Forelimb muscle (tissue), 1 donor: ENCODE measurements at places on chromosomes 2 and 18.

DNA sequence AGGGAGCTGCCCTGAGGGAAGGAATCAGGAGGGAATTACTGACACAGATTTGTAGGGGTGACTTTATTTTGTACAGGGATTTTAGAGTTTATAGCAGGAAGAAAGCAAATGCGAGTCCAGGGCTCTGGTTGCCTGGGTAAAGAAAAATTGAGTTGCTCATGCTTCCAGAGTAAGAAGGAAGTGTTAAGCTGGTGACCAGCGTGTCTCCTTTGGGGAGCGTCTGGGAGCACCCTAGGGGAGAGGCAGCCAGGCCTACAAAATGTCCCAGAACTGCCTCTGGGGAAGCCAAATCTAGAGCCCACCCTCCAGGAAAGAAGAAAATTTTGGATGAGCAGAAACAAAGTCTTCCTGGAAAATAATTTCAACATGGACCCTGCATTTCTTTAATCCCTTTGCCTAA lies 147.0 kb downstream of the VAPA start:
- no peak for DNase-seq

GRCh38 chr2:85635636-85636035 lies 19.6 kb downstream of the USP39 start:
- DNase-seq, result no peak

- no peak for DNase-seq
Observed at GRCh38 chr2:231227310-231228162, 29.1 kb downstream of the ARMC9 start.

- no peak for DNase-seq
Observed at GRCh38 chr18:26502823-26503222, 45.5 kb downstream of the KCTD1 start.

DNA sequence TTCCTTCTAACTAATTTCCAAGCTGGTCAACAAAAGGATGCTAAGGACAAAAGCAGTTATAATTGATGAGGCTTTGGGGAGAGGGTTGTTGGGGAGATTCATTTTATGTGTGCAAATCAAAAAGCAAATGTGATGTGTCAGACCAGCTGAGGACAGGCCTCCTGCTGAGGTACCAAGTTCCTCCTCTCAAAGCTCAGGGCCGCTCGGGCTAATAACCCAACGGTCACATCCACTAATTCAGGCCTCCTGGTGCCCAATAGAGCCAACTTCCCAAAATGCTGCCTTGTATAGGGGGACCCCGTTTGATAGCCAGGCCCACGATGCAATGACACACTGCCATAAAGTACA lies 88.6 kb upstream of the RTN4 start:
- no peak for DNase-seq

DNA sequence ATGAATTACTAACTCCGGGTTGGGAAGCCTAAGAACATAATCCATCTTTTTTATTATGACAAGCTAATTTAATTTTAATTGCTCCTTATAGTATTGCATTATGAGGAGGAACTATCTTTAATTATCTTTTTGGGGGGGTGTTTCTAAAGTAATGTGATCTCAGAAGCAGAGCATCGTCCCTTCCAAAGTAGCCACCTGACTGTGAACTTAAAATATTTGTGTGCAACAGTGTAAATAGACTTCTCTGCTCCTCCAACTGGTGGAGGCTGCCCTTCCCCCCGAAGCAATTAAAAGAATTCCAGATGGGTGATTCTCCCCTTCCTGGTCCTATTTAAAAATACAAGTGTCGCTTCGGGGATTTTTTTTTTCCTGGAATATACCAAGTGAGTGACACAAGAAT lies 55.7 kb downstream of the TCF7L1 start:
- DNase-seq, result no peak

DNA sequence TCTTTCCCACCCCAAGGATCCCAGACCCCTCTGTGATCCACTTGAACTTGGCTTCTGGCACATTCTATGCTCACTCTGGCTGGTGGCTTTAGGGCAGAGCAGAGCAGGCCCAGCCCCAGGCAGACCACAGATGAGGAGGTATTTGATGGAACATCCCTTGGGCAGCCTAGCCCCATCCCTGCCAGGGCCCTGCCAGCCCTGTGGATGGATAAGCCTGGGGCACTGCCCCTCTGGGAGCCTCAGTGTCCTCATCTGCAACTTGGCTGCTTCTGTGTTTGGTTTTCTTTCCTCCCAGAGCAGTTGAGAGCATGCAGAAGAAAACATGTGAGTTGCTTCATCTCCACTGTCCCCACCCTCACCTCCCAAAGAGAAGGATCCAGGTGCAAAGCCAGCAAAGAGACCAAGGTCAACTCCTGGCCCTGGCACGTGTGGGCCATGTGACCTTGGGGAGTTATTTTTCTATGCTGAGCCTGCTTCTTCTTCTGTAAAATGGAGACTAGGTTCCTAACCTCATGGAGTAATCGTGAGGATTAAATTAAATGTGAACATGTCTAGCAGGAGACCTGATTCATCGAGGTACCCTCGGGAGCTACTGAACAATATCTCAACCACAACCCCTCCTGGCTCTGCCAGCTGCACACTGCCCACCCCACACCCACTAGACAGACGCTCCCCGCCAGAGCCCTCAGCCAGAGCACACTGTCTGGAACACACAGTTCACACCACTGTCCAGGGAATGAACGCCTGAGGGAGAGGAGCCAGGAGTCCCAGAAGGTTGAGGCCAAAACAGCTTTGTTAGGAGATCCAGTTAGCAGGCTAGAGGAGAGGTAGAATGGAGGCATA lies 14.6 kb upstream of the TNS1 start:
- DNase-seq, result no peak

DNA sequence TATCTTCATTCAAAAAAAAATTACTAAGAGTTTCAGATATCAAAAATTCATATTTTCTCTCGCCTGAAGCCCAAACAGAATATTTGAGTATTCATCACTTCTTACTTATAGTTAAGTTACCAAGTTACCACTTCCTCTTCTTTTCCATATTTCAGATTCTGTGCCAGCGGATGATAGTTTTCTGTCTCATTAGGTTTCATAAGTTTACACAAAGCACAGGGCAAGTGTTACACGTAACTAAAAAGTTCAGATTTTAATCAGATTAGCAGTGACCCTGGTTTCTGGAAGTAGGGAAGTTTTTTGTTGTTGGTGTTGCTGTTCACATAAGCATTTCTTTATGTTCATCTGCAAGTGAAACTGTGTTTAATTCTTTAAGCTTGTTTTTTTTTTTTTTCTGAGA lies 10.2 kb downstream of the AFTPH start:
- no peak for DNase-seq

DNA sequence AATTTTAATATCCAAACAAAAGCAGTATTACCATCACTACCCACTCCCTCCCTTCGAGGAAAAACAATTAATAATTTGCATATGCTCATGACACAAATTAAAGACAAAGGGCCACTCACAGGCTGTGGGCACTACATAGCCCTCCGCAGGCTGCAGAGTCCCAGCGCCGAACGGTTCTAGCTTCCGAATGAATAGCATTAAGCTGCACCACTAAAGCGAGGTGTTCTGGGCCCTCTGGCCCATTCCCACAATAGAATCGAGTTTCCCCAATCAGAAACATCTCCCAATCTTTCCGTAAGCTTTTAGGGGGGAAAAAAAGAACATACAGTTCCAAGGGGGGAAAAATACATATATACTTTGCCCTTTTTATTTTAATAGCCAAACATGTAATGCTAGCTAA lies 14.5 kb upstream of the SIX3 start:
- no peak for DNase-seq

GRCh38 chr2:26650713-26651469 lies 9.7 kb upstream of the CIB4 start:
- no peak for DNase-seq

DNA sequence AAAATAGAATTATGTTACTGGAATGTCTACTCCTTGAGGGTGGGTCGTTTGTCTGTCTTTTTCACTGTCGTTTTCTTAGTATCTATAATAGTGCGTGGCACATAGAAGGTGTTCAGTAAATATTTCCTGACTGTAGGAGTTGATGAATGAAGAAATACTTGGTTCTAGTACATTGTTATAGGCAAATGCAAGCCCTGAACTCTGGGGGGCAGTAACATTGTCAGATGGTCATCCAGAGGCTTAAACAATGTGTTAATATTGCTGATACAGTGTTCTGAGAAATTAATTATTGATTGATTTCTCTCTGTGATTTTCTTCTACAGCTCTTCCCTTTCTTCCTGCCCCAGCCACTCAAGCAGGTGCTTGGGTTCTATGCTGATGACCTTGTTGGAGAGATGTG lies 24.4 kb upstream of the THOC1 start:
- DNase-seq, result no peak

DNA sequence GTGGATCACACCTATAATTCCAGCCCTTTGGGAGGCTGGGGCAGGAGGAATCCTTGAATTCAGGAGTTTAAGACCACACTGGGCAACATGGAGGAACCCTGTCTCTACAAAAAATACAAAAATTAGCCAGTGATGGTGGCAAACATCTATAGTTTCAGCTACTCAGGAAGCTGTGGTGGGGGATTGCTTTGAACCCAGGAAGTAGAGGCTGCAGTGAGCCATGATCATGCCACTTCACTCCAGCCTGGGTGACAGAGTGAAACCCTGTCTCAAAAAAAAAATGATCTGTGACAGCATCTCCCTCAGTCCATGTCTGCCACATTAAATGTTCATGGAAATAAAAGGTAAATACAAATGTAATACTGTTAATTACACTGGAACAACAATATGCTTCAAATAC lies 121.4 kb upstream of the COL5A2 start:
- DNase-seq, result no peak

- DNase-seq, result no peak
Observed at GRCh38 chr2:174442546-174443510, 44.0 kb downstream of the GPR155 start.

DNA sequence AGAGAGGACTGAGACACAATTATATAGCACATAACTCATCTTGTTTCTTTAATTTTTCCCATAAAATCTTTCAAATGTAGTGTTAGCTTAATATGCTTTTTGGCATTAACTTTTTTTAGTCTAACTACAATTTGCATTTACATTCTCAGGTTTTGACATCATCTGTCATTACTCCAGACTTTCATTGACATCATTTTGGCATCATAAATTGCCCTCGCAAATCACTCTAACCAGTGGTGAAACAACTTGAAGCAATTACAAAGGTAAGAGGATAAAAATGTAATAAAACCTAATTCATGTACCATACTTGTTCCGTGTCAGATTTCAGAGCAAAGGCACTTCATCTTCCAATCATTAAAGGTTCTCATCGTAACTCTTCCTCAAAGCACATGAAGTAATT lies 41.4 kb downstream of the RFX8 start:
- DNase-seq, result no peak

- DNase-seq, result no peak
Observed at GRCh38 chr2:119256582-119256921, 32.9 kb downstream of the STEAP3 start.

DNA sequence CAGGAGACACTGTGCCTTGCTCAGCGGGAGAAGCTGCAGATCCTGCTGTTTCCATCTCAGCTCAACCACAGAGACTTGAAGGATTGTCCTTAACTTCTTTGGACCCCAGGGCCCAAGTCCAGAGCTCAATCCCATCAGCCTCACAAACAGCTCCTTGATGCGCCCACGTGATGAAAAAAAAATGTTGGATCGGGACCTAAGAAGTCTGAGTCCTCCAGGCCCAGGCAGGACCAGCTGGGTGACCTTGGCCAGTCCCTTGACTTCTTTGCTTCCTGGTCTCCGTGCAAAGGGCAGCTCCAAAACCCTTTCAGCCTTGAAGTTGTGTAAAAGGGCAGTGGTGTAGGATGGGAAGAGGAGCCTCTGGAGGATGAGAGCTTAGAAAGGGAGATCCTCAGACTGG lies 175.5 kb downstream of the ZFP36L2 start:
- no peak for DNase-seq

GRCh38 chr2:232512602-232513001 lies 7.6 kb upstream of the PRSS56 start:
- DNase-seq, result no peak

- DNase-seq, result peak; percentile 13
Observed at GRCh38 chr18:25896178-25896780, 194.1 kb downstream of the SS18 start.
